ENCODE measurements at places on chromosomes 11 and 22.

GRCh38 chr11:121117788-121118187 lies 16.7 kb downstream of the TECTA start:
- DNase-seq: no peak

DNA sequence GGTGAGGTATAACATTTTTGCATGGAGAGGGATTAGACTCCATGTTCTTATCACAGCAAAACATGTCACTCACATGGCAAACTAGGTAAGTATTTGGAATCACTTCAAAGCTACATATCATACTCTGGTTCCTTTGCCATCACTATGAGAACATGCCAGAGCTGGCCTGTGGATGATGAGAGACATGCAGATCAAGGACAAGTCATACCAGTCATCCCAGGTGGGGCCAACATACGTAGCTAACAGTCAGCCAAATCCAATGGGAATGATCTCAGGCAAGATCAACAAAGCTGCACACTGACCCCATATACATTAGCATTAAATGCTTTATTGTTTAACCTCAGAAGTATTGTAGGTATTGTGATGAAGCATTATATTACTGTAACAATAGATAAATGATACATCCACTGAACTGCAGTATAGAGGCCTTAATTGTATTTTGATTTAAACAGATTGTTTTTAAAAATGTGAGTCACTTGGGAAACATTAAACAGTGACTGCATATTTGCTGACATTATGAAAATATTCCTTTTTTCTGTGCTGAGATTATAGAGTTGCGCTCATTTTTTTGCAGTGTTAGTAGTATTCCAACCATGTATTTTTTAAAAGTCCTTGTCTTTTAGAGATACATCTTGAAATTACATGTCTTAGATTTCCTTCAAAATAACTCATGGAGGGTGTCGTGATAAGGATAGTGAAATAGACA lies 37.3 kb upstream of the ARL14EP start:
- no peak for DNase-seq

- no peak for DNase-seq
Observed at GRCh38 chr11:63444160-63444559, 46.8 kb downstream of the PLAAT5 start.

DNA sequence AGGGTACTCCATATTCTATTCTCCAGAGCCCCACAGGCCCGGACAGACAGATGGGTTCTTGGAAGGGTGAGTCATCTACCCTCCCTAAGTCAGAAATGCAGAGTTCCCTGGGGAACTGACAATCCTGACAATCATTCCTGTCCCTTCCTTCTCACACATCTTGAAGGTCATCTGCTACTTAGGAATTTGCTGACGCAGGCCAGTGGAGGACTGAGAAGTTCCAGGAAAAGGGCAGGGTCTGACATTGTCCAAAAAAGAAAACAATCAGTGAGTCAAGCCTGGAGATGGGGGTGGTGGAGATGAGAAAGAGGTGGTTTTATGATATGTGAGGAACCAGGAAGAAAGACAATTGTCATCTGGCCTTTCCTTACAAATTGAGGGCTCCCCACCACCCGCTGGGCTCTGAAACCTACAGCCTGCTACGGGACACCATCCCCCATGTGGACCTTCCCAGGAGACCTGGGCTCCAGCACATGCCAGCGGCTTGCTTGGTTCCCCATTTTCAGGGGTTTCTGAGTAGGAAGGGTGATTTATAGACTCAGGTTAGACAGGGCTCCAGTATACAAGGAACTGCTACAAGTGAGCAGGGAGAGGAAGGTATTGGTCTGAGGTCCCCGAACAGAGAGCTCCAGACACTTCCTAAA lies 12.9 kb downstream of the CD59 start:
- no peak for DNase-seq

DNA sequence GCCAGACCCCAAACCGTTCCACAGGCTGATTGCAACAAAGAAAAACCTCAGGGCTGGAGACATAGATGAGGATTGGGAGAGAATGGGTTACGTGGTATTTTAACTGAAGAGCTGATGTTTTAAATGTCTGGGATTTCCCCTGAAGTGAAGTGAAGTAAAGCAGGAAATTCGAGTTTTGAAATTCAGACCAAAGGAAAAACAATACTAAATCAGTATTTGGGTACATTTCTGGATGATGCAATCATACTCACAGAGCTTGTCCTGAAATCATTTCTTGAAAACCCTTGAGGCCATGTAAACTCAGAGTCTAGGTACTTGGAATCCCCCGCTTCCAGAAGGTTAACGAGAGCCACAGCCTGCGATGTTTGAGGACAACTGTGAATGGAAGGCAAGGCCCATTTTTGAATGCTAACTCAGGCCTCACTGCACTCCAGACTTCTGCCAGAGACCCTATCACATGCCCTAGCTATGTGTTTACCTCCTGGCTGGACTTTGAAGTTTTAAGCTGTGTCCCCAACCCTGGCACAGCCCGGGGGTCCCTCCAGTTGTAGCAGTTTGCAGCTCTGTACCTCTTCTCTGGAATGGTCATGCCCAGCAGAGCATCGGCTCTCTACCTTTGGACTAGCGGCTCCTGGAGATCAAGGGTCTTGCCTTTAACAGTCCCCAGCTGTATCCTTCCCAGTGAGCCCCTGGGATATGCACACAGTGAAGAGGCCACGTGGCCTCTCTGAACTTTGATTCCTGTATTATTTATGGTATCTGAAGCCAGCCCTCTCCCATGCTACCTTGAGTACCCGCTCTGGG lies 5.4 kb upstream of the FTH1 start:
- no peak for DNase-seq

- DNase-seq: peak; percentile 70
Observed at GRCh38 chr22:41998361-41999261, at the start of gene WBP2NL. WBP2NL (plus strand) TSS chr22:41998788; CDS start chr22:41998819, 31 bp downstream.

GRCh38 chr11:96033095-96033494 lies 109.2 kb upstream of the MTMR2 start:
- DNase-seq: no peak

DNA sequence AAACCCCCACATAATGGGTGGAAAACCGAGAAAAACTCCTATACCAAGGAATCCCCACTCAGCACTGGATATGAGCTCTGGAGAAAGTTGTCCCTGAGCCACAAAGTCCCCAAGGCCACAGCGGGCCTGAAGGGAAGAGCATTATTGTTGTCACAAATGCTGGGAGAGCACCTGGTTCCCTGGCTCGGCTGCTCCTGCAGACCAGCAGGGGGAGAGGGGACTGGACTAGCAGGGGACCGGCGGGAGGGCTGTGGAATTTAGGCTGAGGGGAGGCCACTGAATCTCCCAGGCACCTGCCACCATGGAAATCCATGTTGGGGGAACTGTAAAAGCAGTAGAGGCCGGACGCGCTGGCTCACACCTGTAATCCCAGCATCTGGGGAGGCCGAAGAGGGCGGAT lies 7.0 kb downstream of the PC start:
- DNase-seq: no peak

- no peak for DNase-seq
Observed at GRCh38 chr11:25597696-25598095, 734.2 kb upstream of the ANO3 start.

DNA sequence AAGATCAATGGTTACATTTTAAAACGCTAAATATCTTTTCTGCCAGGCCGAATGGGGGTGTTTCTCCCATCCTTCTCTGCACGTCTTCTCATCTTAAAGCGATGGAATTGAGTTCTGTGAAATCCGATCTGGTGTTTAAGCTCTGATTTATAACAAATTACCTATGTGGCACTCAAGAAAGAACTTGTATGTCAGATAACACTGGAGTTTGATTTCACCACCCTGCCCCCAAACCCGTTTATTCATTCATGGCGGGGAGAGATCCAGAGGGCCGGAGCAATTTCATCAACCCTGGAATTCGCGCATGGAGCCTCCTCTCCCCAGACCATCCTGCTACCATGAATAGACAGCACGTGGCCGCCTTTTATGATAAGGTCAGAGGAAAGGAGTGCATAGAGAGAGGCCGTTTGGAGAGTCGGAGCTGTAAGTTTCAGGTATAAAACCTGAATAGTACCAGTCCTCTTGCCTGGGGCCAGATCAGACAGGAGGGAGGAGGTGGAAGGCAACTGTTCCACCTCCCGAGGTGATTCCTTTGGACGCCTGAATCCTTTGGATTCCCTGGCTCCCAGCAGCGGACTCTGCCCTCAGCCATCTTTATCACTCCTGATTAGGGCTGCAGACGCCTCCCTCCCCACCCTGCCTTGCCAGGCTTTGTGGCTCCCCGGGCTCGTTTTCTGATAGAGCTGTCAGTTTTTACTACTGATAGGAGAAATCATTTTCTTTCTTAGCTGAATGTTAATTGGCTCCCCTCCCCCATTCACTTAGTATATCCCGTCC lies 27.3 kb upstream of the NFAM1 start:
- no peak for DNase-seq

- DNase-seq: no peak
Observed at GRCh38 chr11:91776655-91777054, 448.0 kb upstream of the FAT3 start.

GRCh38 chr22:16960220-16960883 lies 47.7 kb downstream of the GAB4 start:
- no peak for DNase-seq

- no peak for DNase-seq
Observed at GRCh38 chr11:68904248-68904847, 657 bp downstream of the IGHMBP2 start.

- no peak for DNase-seq
Observed at GRCh38 chr11:8671193-8671612, 11.3 kb downstream of the TRIM66 start.

DNA sequence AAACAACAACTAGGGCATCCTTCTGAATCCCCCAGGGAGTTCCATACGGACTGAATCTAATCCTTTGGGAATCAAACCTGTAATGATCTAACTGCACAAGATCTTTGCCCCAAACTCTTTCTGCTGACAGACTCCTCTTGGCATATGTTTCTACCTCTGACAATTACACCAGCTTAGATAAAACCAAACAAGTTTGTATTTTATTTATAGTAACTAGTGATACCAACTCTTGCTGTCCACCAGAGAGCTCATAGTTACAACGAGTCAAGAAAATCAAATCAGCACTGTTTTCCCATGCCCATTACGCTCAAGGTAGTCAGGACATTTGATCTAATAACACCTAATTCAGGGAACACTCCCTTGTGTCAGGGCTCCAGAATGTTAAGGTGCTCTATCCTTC lies 972.0 kb downstream of the NTM start:
- no peak for DNase-seq

DNA sequence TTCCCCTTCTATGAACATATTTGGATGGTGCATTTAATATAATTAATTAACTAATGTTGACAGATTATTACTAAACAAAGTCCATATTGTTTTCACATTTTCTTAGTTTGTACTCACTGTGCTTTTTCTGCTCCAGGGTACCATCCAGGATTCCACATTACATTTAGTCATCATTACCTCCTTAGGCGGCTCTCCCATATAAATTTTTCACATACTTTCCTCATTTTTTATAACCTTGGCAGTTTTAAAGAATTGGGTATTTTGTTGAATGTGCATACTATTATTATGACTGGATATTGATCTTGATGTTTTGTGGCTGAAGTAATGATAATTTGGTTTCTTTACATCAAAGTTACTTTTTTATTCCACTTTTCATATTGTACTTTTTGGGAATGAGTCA lies 755.6 kb upstream of the ANO3 start:
- DNase-seq: no peak

DNA sequence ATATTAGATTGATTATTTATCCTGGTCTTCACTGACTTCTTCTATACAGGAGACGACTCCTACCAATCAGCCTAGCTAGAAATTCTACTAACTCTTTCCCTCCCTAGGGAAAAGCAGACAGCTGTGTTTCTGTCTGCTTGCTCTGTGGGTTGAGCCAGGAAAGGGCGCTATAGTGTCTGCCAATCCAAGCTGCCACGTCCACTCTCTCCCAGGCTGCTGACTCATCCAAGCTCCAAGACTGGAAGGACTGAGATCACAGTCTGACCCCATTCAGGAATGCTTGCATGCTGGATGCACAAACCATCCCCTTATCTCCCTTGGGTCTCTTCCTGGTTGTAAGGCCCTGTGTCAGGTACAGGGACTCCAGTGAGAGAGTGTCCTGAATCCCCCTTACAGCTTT lies 955.6 kb downstream of the OPCML start:
- DNase-seq: no peak

DNA sequence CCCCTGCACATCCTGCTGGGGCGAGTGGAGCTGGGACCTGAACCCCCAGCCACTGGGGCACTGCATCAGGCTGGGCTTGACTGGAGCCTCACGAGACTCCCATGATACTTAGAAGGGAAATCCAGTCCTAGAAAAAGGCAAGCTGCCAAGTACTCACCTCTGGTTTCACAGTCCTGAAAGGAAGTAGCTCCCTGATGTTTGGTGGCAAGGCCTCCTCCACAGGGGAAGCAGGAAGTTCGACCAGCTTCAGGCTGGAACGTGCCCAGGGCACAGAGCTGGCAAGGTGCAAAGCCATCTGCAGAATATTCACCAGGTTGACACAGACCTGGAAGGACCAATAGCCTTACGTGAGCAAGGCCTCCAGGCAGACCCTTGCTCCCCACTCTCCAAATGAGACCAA lies 26.8 kb upstream of the NRIP3 start:
- DNase-seq: no peak

GRCh38 chr11:111298413-111299100 lies at the start of gene POU2AF3:
POU2AF3 (plus strand) TSS chr11:111298546; CDS start chr11:111298582, 36 bp downstream.
- DNase-seq: no peak

- no peak for DNase-seq
Observed at GRCh38 chr11:29755474-29755873, 261.4 kb downstream of the KCNA4 start.

DNA sequence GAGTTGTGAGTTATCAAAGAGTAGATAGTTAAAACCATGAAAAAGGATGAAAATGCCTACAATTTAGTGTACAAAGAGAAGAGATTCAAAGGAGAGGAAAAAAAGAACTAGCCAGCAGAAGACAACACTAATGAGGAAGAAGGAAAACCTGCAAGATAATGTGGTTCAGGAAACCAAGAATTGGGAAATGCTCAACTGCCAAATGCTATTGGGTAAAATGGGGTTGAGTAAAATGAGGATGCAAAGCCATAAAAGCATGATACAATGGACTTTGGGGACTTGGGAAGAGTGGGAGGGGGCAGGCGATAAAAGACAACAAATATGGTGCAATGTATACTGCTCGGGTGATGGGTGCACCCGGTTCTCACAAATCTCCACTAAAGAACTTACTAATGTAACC lies 7.6 kb upstream of the OR52K2 start:
- no peak for DNase-seq

GRCh38 chr11:17552392-17553248 lies 5.6 kb downstream of the OTOG start:
- no peak for DNase-seq

DNA sequence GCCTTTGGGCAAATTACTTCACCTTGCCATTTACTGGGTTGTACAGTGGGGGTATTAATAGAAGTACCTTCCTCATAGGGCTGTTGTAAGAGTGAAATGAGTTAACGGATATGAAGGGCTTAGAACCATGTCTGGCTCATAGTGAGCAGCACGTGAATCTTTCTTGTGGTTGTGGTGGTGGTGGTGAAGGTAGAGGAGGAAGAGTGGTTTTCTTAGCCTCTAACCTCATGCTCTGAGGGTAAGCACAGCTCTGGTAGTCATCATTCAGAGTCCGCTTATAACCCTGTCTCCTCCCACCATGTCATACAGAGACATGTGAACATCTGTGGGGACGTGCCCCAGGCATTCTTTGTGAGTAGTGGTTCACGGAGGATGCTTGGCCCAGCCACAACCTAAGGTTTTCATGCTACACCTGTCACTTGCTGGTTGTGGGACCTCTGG lies 43.6 kb downstream of the TEAD1 start:
- no peak for DNase-seq
